Mucosa of gallbladder (tissue), 1 donor: ENCODE measurements at places on chromosomes 3 and 15. TPM values are rescaled to one million over a fixed set of nuclear protein-coding genes. Genes with fewer than 3 reads are reported as not detected.

Gene SEC22A
- total RNA-seq: 16.8 TPM

Gene LCTL
- not detected for total RNA-seq

- no peak for DNase-seq
Measured at GRCh38 chr3:132561003-132561402, 36.1 kb upstream of the ACKR4 start.

Gene PSTPIP1
- 16.3 TPM for total RNA-seq

DNA sequence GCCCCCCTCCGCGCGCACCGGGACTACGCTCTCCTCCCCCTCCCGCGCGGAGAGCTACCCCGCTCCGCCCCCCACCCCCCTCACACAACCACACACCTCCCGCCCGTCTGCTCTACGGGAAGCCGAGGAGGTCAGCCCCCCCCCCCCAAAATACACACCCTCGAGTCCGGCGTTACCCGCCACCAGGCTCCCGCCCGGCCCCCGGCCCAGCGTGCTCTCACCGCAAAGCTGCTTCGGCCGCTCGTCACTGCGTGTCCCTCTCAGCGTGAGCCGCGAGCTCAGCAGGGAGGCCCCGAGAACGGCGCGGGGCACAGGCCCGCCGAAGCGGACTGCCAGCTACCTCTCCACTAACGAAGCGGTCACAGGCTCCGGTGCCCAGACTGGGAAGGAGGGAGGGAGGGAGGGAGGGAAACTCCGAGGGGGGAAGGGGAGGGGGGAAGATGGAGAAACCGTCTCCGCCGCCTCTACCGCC is 252 bp downstream of the SIN3A start:
- no peak for DNase-seq

GRCh38 chr15:51982013-51982769 is 10.6 kb upstream of the LEO1 start:
- DNase-seq: peak; percentile 19

Gene C3orf85
- total RNA-seq: not detected

Gene GNAI2
- total RNA-seq: 261 TPM

DNA sequence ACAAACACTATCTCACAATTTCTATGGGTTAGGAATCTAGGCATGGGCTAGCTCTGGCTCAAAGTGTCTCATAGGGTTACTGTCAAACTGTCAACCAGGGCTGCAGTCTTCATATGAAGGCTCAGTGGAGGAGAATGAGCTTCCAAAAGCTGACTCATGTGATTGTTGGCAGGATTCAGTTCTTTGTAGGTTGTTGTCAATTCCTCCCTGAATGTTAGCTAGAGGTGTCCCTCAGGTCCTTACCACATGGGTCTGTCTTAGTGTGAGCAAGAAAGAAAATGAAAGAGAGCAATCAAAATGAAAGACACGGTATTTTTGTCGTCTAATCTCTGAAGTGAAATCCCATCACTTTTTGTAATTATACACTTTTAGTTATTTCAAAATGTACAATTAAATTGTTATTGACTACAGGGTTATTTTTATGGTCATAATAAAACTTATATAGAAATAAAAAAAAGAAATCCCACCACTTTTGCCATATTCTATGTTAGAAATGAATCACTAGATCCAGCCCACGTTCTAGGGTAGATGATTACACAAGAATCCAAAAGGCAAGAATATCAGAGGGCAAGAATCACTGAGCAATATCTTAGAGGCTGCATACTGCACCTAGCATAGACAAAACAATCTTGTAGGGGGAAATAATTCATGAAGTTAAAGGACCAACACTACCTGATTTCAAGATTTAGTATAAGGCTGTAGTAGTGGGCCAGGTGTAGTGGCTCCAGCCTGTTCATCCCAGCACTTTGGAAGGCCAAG is 8.4 kb downstream of the ACSBG1 start:
- no peak for DNase-seq

Gene COL8A1
- total RNA-seq: 3.7 TPM

Gene CHDH
- total RNA-seq: 46.4 TPM

DNA sequence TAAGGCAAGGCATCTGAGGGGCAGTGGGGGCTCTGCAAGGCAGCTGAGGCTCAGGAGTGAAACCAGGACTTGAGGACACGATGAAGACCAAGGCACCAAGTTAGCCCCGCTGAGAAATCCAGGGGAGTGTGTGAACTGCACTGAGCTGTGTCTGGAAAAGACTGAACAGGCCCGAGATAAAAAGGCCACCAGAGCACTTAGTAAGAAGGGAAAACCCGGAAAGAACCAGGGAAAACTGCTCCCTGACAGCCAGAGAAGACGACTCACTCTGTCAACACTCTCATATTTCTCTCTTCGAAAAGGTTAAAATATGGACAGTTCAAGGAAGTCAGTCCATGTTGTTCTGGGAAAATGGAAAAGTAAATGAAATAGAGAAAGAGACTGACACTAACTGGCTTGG is 109.0 kb downstream of the SEC22A start:
- DNase-seq: no peak

GRCh38 chr3:141255846-141256261 is 24.2 kb downstream of the PXYLP1 start:
- DNase-seq: no peak

Gene PLIN1
- 0.89 TPM for total RNA-seq

DNA sequence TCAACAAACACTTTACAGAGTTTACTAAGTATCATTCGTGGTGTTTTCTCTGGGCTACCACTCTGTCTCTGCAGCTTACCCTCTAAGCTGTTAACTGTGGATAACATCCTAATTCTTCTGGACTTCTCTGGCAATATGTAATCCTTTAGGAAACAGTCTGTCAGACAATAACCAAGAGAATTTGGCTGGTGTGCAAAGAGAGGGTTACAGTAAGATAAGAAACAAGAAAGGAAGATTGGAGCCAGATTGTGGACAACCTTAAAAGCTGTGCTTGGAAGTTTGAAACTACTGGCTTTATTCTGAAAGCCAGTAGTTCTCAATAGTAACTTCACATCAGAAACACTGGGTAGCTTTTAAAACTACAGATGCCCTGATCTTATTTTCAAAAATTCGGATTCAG is 778 bp downstream of the ARL6 start:
- no peak for DNase-seq

GRCh38 chr15:58934114-58934447 is 602 bp upstream of the SLTM start:
- no peak for DNase-seq

DNA sequence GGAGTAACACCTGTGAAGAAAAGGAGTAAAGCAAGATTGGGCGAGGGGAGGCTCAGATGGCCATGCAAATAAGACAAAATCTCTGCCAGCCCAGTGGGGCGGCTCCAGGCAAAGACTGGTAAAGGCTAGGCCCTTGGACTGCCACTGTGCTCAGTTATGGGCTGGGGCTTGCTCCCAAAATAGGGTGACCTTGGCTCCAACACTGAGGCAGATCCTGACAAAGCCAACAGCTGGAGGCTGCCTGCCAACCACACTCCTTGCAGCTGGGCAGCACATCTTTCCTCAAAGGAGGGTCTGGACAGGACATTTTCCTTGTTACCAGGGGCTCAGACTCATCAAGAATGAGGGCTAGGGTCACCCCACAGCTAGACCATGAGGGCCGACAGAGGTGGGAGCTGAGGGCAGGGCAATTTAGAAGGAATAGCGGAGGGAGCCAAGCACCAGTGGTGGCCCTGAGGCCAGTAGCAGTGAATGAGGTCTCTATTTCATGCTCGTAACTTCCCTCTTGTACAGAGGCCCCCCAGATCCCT is 86.1 kb downstream of the CHRD start:
- DNase-seq: no peak

Gene FAM3D
- total RNA-seq: 98.6 TPM

GRCh38 chr3:49016414-49017228 is 1.8 kb downstream of the DALRD3 start:
- DNase-seq: no peak
